ENCODE measurements at places on chromosomes 7 and 10. TPM values are rescaled to one million over a fixed set of nuclear protein-coding genes. Genes with fewer than 3 reads are reported as not detected.

GRCh38 chr7:20407585-20408466, 77.1 kb downstream of the ITGB8 start:
- DNase-seq, result no peak
- H3K4me1 ChIP-seq, result no peaks in the 10 kb centered on the region
- H3K36me3 ChIP-seq, result no peaks in the 10 kb centered on the region

DNA sequence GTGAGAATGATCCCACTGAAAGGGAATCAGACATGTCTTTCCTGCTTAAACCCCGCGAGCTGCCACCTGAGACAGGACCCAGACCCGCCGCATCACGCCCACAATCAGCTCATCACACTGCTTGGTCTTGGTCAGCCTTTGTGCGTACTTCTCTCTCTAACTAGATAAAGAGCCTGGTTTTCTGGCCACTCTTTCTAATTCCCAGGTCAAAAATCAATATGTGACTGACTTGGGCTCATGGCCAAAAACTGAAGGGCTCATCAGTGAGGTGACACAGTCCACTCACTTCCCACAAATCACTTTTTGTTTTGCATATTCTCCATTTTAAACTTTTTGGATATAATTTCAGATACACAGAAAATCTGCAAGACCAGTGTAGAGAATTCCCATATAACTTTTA, 247.3 kb downstream of the DIP2C start:
- peaks cover 11% of the 10 kb centered on the region for H3K27me3 ChIP-seq
- H3K36me3 ChIP-seq, result no peaks in the 10 kb centered on the region
- no peak overlapping the region for H3K4me3 ChIP-seq

ACTA2 gene
- total RNA-seq, result 28.2 TPM

EVX1 gene
- not detected for total RNA-seq

DNA sequence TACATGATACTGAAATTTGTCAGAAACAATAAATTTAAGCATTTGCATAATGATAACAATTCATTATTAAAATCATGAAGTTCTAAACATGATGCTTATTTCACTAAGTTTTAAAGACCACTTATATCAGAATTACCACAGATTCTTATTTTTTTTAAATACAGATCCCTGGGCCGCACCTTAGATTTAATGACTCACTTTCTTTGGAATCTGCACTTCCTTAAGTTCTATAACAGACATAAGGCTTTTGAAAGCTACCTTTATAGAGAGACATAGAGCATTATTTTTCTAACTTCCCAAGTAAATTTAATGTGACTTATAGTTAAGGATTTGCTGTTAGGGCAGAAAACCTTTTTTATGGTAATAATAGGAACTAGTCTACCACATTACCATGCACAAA, 214.9 kb downstream of the IPMK start:
- no peak overlapping the region for H3K27ac ChIP-seq
- no peak for DNase-seq
- H3K36me3 ChIP-seq, result no peaks in the 10 kb centered on the region
- no peaks in the 10 kb centered on the region for H3K27me3 ChIP-seq

UCMA gene
- not detected for total RNA-seq

FOXI2 gene
- total RNA-seq, result not detected

DNA sequence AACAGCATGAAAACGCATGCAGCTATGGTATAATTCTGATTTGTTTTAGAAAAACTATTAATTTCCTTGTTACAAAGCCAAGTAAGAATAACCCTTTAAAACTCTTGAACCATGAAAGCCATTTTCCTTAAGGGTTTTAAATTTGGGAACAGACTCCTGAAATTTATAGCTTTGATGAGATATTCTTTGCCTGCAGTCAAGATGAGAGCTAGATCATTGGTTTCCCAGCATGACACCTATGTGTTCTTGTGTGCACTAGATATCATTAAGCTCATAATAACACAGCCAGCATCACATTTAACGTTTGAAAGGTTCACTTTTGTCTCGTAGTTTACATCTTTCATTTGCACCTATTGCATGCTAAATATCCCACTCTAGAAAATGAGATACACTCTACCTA, 202.2 kb downstream of the PHF14 start:
- H3K36me3 ChIP-seq, result no peaks in the 10 kb centered on the region
- H3K27ac ChIP-seq, result no peak overlapping the region
- peaks cover 5% of the 10 kb centered on the region for H3K4me1 ChIP-seq

DNA sequence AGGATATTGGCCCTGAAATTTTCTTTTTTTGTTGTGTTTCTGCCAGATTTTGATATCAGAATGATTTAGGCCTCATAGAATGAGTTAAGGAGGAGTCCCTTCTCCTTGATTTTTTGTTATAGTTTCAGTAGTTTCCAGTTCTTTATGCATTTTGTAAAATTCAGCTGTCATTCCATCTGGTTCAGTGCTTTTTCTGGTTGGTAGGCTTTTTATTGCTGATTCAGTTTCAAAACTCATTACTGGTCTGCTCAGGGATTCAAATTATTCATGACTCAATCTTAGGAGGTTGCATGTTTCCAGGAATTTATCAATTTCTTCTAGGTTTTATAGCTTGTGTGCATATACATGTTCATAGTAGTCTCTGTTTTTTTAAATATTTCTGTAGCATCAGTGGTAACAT, 10.1 kb upstream of the TMEM196 start:
- DNase-seq, result no peak
- H3K4me1 ChIP-seq, result no peaks in the 10 kb centered on the region
- no peak overlapping the region for H3K4me3 ChIP-seq
- H3K36me3 ChIP-seq, result no peaks in the 10 kb centered on the region

GIMAP6 gene
- total RNA-seq, result 54.6 TPM

GRID1 gene
- not detected for total RNA-seq

IQUB gene
- 0.07 TPM for total RNA-seq

DNA sequence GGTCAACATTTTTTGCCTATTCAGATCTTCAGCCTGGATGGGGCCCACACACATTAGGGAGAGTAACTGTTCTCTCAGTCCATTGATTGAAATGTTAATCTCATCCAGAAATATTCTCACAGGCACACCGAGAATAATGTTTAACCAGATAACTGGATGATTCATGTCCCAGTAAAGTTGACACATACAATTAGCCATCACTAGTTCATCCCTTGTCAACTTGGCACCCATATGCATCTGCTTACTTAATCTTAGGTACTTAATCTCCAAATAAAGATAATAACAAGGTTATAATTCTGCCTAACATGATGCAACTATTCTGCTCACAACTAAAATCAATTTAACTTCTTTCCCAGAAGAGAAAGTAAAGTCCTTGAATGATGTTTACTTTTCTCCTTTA, 502.6 kb downstream of the ADRA2A start:
- H3K27me3 ChIP-seq, result no peaks in the 10 kb centered on the region
- no peak overlapping the region for H3K27ac ChIP-seq
- H3K4me1 ChIP-seq, result no peaks in the 10 kb centered on the region
- no peak overlapping the region for H3K4me3 ChIP-seq

- H3K27ac ChIP-seq, result peak overlapping the region; percentile 99
- no peaks in the 10 kb centered on the region for H3K27me3 ChIP-seq
- peaks cover 35% of the 10 kb centered on the region for H3K4me1 ChIP-seq
- DNase-seq, result no peak
- peaks cover 41% of the 10 kb centered on the region for H3K36me3 ChIP-seq
Observed at GRCh38 chr10:60778971-60779796, 906 bp downstream of the CDK1 start.

CYP26C1 gene
- 0.05 TPM for total RNA-seq

DNA sequence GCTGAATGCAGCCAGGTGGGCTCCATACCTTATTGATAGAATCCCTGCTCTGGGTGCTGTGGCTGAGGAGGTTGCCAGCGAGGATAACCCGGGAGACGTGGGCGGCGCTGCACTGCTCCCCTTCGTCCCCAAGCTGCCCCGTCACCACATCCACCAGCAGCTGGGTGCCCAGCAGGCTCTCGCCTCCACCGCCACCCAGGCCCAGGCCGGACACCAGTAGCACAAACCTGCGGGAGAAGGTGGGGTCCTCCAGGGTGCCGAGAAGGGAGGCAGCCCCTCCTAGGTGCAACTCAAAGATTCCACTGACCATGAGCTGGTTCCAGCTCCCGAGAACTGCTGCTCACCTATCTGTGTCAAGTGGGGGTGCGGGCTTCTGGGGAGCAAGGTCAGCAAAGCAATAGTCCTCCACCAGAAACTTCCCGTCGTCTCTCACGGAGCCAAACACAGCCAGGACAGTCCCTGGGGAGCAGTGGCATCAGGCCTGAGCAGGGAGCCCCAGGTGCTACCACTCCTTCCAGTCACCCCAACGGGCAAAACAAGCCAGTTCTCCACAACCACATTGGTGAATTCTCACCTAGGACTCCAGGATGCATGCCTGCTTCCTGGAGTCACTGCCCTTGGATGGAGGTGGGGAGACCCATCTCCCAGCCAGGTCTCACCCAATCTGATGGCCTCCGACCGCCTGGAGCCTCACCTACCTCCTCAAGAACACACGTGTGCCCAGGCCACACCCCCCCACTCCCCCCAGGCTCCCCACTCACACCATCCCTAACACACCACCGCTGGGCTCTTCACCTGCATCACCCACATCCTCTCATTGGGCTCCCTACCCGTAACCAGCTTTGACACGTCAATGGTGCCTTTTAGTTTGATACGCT, 6.3 kb downstream of the POLD2 start:
- no peak overlapping the region for H3K27ac ChIP-seq
- H3K4me3 ChIP-seq, result no peak overlapping the region
- peaks cover 32% of the 10 kb centered on the region for H3K36me3 ChIP-seq
- DNase-seq, result no peak
- peaks cover 29% of the 10 kb centered on the region for H3K4me1 ChIP-seq

CPXM2 gene
- total RNA-seq, result not detected

DNA sequence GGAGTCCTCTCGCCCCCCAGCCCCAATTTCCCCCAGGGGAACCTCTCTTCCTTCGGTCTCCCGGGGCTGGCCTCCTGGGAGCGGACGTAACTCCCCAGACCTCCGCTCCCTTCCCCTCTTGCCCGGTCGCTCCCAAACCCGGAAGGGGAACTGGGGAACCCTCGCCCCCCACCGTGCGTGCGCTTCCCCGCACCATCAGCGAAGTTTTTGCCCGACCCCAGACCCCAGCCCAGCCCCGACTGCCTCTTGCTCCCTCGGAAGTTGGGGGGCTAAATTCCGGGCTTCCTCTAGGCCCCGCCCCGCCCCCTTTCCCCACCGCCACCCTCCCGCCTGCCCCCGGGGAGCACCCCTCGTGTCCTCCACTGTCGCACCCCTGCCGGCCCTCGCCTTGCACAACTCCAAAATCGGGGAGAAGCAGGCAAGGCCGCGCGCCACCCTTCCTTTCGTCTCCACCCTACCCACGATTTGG, 436 bp downstream of the GNB2 start:
- peak overlapping the region; percentile 93 for H3K4me3 ChIP-seq
- H3K27me3 ChIP-seq, result peaks cover 2% of the 10 kb centered on the region
- peaks cover 18% of the 10 kb centered on the region for H3K36me3 ChIP-seq
- peak overlapping the region; percentile 89 for H3K27ac ChIP-seq
- peak; percentile 67 for DNase-seq
